Mucosa of descending colon (tissue), 3 donors: ENCODE measurements at places on chromosomes 4 and X. TPM values are rescaled to one million over a fixed set of nuclear protein-coding genes. Genes with fewer than 3 reads are reported as not detected.

- DNase-seq: no peak
Measured at GRCh38 chr4:1019729-1020470, 8.5 kb downstream of the FGFRL1 start.

DNA sequence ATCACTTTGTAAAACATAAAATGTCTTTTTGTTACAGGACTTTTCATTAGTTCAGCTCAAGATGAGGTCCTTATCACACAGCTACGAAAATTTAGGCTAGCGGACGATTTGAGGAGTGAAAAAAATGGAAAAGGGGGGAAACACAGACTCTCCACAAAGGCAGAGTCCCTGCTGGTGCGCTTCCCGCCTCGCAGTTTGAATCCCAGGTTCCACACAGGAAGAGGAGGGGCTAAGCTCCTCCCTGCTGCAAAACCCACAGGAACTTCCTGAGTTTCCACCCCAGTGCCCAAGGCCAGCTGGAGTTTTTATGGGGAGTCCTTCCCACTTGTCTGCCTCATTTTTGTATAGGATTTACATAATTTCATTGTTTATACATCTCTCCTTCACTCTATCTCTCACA, 11.2 kb downstream of the ADAM29 start:
- DNase-seq: peak; percentile 24

- no peak for DNase-seq
Measured at GRCh38 chr4:15771216-15772058, 6.7 kb upstream of the CD38 start.

GRCh38 chrX:38539748-38540147, 21.6 kb upstream of the TSPAN7 start:
- no peak for DNase-seq

GRCh38 chrX:129510331-129510730, 13.0 kb downstream of the SMARCA1 start:
- no peak for DNase-seq

GRCh38 chrX:123504630-123505270, 228.1 kb downstream of the THOC2 start:
- DNase-seq: no peak

DNA sequence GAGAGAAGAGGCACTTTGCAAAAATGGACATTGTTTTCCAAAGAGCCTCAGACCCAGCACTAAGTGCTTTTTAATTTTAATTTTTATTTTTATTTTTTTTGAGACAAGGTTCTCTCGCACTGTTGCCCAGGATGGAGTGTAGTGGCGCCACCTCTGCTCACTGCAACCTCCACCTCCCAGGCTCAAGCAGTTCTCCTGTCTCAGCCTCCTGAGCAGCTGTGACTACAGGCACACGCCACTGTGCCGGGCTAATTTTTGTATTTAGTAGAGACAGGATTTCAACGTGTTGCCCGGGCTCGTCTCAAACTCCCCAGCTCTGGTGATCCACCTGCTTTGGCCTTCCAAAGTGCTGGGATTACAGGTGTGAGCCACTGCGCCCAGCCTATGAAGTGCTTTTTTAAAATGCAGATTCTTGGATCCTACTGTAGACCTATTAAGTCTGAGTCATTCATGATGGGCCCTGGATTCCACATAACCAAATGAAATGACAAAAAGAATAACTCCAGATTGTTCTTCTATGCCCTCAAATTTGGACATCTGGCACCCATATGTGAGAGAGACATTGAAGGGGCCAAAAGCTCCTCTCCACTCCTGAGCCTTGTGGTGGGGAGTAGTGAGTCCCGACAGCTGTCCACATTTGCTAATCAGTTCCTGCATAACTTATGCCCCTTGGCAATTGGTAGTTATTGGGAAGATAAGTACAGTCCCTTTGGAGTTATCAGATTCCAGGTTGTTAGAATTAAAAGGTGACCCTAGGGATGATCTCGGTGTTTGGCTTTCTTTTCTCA, 3.6 kb downstream of the NOCT start:
- no peak for DNase-seq

- DNase-seq: peak; percentile 27
Measured at GRCh38 chrX:96407501-96407900, 277.1 kb upstream of the DIAPH2 start.

DNA sequence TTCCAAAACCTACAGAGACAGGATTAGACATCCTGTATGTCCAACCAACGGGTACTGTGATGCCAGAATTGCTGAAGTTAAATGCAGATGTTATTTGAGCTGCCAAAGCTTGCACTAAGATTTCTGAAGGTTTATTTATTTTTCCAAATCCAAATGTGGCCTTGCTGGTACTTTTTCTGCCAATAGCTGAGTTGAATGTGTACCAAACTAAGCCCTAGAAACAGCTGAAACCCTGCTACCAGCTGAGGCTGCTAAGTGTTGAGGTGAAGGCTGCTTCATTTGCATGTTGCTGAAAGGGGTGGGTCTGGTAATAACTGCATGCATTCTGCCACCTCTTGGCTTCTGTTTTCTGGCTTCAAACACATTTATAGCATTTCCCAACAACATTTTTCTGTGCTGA, 366.5 kb downstream of the FAT4 start:
- DNase-seq: no peak

DNA sequence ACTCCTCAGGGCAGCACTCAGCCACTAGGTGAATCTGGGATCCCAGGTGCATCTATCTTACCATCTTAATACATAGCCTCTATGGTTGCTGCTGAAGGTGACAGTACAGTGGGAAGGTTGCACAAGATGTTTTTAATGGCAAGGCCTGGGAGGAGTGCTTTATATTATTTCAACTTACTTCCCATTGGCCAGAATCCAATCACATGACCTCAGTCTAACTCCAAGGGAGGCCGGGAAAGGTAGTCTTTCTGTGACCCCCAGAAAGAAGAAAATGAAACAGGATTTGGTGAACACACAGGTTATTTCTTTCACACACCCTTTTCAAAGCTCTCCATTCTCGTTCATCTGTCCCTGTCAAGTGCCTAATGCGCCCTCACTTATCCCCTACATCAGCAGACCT, 189.1 kb upstream of the ATP6AP2 start:
- DNase-seq: no peak

GRCh38 chr4:152101556-152102435, 341.0 kb upstream of the GATB start:
- no peak for DNase-seq

The GAK gene
- 155 TPM for total RNA-seq

The SLC6A14 gene
- total RNA-seq: 0.17 TPM

The GPR82 gene
- 0.64 TPM for total RNA-seq

The ADH1A gene
- total RNA-seq: 0.80 TPM

The LONRF3 gene
- total RNA-seq: 16.2 TPM
